ENCODE measurements at places on chromosomes 13 and 19. TPM values are rescaled to one million over a fixed set of nuclear protein-coding genes. Genes with fewer than 3 reads are reported as not detected.

Gene ZNF490
- total RNA-seq, result 9.2 TPM

Gene ZNF383
- 7.0 TPM for total RNA-seq

Gene RASAL3
- total RNA-seq, result 27.1 TPM

Gene HIF3A
- total RNA-seq, result 30.1 TPM

Gene ZNF112
- 4.5 TPM for total RNA-seq

Gene MRPL34
- total RNA-seq, result 91.9 TPM

Gene ZNF784
- total RNA-seq, result 6.0 TPM

Gene RETN
- total RNA-seq, result 3.6 TPM

- DNase-seq, result no peak
Measured at GRCh38 chr13:26198116-26198515, 24.0 kb downstream of the RNF6 start.

DNA sequence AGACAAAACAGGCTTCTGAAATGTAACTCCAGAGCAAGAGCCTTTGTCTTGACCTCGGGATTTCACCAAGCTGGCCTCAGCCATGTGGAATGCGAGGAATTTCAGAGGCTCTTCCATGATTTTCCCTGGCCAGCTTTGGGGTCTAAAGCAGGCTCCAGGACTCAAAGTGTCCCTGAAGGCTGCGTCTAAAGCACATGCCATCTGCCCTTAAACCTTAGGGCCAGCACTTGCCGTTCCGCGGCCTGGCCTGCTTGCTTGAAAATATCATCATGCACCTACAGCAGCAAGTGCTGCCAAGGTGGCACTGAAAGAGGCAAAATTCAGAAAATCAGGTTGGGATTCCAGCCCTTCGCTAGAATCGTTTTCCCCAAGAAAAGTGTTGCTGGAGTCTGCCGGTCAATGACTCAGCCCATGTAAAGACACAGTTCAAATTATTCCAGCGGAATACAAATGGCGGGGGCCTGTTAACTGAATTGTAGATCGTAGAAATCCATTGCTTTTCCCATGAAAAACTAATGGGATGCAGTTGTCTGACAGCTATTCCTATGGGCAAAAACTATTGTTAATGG lies 105.7 kb upstream of the RAP2A start:
- no peak for DNase-seq

DNA sequence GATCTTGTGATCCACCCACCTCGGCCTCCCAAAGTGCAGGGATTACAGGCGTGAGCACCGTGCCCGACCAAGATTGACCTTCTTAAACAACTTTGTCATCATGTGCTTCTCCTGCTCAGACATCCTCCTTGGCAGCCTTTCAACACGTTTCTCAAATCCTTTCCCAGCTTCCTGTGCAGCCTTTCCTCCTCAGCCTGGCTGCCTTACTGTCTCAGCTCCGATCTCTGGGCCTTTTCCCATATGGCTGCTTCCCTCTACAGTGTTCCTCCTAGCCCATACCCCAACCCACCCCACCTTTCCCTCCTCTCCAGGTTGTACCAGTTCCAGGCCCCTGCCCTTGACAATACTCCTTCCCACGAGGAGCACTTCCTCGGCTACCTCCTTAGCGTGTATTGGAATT lies 7.2 kb downstream of the PHF11 start:
- DNase-seq, result no peak

DNA sequence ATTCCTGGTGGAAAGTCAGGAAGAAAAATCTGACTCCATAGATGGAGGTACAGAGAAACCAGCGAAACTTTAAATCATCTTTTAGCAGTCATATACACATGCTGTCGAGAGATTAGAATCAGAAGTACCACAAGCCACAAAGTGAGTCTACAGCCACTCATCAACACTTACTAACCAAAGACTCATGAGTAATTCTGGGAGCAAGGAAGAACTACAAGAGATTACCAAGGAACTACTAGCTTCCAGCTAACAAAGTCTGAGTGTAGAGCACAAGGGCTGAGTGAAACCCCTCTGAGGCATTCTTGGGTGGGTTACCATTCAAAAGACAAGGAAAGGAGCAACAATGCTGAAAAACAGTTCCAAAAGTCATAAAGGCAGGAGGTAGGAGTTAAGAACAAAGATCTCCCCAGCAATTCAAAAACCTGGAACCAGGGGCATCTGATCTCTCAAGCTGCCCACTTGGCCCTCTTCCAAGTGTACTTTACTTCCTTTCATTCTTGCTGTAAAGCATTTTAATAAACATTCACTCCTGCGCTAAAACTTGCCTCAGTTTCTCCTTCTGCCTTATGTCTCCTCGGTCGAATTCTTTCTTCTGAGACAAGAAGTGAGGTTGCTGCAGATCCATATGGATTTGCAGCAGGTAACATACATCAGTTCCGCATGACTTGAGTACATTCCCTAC lies 13.0 kb downstream of the RBM26 start:
- DNase-seq, result no peak

GRCh38 chr19:44644402-44645016 lies 799 bp downstream of the PVR start:
- no peak for DNase-seq

DNA sequence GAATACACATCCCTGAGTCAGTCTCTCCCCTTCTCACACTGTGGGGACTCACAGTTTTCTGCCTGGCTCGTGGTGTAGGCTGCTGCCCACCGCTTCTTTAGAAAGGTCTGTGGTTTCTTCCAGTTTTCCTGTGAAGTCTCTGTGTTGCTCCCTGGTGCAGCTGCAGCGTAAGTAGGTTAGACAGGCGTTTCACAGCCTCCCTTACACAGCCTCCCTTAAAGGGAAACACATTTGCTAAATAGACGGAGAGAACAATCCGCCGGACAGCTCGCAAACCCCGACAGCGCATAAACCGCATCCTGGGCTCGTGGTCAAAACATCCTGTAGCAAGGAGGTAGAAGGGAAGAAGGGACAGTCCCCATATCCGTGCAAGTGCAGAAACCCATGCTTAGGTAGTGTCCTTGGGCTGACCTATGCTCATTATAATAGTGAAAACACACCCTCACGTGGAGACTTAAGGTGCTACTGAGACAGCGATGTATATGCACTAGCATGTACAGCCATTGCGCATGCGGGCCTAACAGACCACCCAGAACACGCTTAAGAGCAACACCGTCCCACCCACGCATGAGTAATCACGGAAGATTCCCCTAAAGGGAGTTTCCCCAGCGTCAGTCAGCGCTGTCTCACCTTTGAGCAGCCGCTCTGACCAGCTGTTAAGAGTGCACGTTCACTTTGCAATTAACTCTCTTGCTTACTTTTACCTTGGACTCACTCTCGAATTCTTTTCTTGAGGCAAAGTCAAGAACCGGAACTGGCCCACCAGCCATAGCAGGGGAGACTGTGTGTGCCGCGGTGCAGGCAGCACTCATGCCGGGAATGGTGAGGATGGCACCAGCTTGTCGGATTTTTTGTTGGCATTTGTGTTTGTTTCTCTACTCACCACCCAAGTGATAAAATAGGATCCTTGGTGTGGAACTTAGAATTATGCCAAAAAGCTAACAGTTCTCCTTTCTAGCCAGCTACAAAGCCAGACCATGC lies 16.6 kb downstream of the SIGLEC8 start:
- DNase-seq, result no peak

GRCh38 chr19:11382898-11383705 lies 1.0 kb downstream of the EPOR start:
- peak; percentile 94 for DNase-seq

- DNase-seq, result no peak
Measured at GRCh38 chr19:35045667-35046300, 4.3 kb downstream of the HPN start.

DNA sequence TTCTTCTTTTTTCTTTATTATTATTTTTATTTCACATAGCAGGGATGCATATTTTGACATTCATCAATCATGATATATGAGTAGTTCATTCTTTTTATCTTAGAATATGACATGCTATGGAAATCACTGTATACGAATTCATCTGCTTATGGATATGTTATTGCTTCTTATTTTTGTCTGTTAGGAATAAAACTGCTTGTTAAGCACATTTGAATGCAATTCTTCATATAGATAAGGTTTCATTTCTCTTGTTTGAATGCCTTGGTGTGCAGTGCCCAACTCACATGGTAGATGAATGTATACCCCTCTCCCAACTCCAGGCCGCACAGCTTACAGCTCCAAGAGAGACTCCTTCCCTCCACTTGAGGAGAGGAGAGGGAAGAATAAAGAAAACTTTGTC lies 11.3 kb downstream of the ZNF776 start:
- DNase-seq, result no peak

DNA sequence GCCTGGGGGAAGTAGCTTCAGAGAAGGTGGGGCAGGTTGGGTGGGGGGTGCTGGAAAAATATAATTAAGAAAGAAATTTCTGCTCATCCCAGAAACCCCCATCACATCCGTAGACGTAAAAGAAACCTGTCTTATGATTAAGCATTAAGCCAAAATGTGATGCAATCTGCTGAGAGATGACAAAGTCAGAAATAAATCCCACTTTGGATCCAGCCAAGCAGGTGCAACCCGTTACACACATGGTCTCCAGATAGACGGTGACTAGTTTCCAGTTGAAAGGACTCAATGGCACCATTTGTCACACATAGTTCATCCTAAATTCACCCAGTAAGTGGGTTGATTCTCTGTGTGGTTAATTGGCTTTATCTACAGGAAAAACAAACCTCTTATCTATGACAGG lies 34.1 kb downstream of the PSG5 start:
- DNase-seq, result no peak

GRCh38 chr19:13082192-13083007 lies 20.3 kb downstream of the LYL1 start:
- DNase-seq, result no peak

GRCh38 chr19:28577233-28577632 lies 635.7 kb downstream of the UQCRFS1 start:
- DNase-seq, result no peak

DNA sequence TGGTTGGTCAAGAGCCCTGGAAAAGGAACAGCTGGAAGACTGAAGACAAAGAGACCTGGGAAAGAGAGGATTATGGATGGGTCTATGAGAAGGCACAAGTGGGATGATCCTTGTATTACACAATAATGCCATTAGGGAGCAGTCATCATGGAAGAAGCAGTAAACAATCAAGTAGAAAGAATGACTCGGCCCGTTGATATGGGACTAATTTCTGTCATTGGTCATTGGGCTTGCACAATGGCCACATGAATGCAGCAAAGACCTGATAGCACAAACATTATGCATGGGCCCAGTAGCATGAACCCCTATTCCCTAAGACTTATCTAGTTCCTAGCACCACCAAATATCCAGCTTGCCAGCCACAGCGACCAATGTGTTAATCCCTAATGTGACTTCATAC lies 390.3 kb upstream of the ZNF507 start:
- no peak for DNase-seq

DNA sequence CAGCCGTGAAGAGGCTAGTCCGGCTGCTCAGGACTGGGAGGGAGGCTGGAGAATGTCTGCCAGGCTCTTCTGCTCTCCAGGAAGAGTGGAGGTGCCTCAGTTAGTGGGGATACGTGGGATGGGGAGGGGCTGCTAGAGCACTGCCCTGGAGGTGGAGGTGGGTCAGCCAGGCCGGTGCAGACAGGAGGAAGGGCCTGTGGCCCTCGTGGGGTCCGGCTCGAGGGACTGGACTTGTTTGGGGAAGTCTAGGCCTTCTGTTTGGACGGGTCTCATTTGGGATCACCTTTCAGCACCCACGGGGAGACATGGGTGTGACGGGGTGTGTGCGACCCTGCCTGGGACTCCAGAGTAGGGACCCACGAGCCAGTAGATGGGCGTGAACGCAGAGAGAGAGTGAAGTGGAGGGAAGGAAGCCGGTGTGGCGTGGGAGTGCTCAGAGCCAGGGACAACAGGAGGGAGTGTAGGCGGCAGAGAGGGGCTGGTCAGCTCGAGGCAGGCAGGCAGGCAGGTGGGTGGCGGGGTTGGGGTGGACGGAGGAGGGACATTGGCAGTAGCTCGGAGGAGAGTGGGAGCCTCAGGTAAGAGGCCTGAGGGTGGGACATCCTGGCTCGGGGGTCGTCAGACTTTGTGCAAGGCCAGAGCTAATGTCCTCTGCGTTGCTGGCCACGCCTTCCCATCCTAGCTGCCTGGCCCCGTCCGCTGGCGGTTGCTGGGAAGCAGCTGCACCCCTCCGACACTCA lies 11.5 kb downstream of the EPN1 start:
- DNase-seq, result no peak
